ENCODE measurements at places on chromosomes 12 and 14.

GRCh38 chr12:78018939-78019338 is 188.2 kb downstream of the NAV3 start:
- DNase-seq, result no peak

DNA sequence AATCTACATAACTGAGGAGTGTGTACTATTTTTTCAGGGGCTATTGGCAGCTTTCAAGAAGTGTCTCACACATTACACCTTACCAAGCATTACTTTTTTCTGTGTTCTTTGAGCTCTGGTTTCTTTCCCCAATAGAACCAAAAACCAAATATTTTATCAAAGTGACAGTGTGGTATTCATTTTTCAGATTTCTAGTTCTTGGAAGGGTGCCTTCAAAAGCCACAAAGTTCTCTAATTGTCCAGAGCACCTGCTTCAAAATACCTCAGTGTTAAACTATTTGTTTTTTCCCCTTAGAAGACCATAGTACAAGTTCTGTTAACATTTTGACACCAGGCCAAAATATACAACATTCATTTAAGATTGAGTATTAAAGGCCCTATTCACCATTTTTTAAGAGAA is 515.7 kb downstream of the ETNK1 start:
- DNase-seq, result no peak

DNA sequence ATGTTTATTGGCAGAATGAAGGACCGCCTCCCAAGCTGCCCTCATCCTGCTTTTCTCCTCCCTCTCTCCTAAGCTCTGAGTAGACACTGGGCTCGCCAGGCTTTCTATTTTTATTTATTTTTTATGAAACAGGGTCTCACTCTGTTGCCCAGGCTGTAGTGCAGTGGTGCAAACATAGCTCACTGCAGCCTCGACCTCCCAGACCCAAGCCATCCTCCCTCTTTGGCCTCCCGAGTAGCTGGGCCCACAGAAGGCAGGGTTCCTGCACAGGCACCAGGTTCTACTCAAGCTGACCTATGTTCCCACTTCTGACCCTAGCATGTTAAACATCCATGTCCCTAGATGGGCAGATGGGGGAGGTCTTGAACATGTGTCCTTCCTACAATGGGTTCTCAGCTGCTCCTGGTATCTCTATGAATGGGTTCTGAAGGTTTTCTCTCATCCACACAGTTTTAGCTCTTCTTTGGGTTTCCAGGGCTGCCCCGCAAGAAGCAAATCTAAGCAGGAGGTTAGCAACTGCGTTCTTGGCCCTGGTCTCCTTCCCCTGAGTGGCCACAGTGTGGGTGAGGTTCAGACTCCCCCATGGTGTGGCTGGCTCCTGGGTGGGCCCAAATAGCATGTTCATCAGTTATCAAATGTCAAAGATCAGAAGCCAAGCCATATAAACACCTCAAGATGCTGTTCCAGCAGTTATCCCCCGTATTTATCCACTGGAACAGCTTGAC is 167.3 kb downstream of the ZFP36L1 start:
- DNase-seq, result no peak

GRCh38 chr12:76399040-76399439 is 50.8 kb upstream of the BBS10 start:
- no peak for DNase-seq

DNA sequence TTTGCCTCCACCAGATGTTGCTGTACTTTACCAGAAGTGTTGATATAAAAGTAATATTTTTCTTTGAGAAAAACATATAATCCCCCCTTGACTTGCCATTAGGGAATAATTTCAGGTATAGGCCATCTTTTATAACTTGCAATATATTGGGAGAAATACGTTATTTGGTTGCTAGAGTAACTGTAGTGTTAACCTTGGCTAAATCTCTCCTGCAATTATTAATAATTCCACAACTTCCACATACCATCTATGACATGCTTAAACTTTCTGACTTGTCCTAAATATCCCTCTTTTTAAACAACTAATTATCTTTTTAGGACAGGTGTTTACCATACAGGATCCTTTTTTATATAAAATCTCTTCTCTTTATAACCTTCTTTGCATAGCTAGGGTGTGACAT is 1048.2 kb downstream of the SLC16A7 start:
- DNase-seq, result no peak

DNA sequence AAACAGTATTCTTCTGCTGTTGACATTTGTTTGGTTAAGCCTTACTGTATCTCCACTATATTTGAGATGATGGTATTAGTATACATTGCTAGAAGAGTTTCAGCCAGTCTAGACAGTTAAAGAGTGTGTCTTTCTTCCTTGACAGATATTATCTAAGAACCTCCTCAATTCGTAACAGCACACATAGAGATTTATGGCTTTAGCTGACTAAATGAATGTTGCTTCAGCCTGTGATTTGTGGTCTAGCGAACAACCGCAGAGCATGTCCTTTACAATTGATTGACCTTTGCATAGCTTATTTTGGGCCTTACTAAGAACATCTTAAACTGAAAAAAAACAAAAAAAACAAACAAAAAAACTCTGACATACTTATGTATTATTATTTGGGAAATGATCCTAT is 122.2 kb downstream of the DAAM1 start:
- no peak for DNase-seq

DNA sequence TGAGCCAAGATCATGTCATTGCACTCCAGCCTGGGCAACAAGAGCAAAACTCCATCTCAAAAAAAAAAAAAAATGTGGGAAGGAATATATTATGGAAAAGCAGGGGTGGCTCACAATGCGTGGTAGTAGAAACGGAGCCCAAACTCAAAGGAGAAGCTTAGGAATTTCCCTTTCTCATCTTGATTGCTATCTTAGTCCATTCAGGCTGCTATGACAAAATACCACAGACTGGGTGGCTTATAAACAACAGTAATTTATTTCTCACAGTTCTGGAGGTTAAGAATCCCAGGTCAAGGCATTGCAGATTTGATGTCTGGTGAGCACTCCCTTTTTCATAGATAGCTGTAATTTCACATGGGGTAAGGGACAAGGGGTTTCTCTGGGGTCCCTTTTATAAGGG is 153.8 kb upstream of the KRR1 start:
- no peak for DNase-seq

- no peak for DNase-seq
Observed at GRCh38 chr14:91961297-91962220, 14.1 kb upstream of the FBLN5 start.

- DNase-seq, result peak; percentile 41
Observed at GRCh38 chr12:69388371-69388770, 28.8 kb downstream of the YEATS4 start.

DNA sequence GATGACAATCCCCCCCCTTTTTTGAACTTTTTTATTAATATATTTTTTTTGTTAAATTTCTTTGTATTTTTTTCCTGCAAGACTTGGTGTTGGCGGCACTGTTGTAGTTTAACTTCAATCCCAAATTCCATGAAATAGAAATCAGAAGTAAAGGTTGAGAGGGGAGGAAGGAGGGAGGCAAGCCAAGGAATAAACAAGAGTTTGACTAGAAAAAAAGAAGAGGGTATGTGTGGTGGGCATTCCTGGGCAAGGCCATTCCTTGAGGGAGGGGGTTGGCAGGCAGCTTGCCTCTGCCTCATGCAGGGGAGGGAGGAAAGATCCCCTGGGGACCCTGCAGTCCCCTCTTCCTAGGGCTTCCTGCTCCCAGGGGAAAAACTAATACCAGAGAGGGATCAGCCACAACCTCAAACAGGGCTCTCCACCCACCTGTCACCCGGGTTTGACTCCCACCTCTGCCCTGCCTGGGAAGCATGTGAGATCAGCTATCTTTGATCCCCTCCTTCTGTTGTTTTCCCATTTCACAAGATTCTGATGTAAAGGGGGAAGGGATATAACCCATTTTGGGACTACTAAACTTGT is 519 bp upstream of the AP1G2 start:
- DNase-seq, result peak; percentile 8

DNA sequence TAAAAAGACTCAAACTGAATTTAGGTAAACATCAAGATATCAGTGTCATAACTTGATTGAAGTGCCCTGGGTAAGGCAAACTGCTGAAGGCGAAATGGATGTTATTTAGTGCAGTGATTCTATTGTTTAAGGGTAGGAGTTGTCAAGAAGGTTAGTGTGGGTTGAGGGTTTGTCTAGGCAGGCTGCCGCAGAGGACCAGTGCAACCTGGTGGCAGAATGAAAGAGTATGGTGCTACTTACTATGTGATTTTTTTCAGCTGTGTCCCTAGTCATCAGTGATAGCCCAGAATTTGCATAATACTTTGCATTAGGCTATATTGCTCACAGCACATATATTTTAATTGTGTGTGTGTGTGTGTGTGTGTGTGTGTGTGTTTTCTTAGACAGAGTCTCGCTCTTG is 1127.0 kb downstream of the GALC start:
- DNase-seq, result no peak

- no peak for DNase-seq
Observed at GRCh38 chr14:99463974-99464373, 16.7 kb downstream of the SETD3 start.

DNA sequence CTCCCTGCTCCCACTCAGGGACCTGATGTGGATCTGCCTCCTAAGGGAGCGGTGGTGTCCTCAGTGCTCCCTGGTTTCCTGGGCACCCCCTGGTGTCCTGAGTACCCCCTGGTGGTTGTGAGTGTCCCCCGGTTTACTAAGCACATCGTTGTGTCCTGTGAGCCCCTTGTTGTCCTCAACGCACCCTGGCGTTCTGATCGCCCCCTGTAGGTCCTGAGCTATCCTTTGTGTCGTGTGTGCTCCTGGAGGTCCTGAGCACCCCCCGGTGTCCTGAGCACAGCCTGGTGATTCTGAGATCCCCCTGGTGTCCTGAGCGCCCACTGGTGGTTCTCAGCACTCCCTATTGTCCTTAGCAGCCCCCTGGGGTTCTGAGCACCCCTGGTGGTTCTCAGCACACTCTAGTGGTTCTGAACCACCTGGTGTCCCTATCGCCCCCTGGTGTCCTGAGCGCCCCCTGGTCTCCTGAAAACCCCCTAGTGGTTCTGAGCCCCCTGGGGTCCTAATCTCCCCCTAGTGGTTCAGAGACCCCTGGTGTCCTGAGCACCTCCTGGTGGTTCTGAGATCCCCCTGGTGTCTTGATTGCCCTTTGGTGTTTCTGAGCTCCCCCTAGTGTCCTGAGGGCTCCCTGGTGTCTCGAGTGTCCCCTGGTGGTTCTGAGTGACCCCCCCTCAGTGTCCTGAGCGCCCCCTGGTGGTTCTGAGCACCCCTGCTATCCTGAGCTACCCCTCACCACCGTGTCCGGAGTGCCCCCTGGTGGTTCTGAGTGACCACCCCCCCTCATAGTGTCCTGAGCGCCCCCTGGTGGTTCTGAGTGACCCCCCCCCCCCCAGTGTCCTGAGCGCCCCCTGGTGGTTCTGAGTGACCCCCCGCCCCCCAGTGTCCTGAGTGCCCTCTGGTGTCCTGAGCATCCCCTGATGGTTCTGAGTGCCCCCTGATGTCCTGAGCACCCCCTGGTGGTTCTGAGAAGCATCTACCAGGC is 615.1 kb downstream of the TMEM121 start:
- DNase-seq, result peak; percentile 49

DNA sequence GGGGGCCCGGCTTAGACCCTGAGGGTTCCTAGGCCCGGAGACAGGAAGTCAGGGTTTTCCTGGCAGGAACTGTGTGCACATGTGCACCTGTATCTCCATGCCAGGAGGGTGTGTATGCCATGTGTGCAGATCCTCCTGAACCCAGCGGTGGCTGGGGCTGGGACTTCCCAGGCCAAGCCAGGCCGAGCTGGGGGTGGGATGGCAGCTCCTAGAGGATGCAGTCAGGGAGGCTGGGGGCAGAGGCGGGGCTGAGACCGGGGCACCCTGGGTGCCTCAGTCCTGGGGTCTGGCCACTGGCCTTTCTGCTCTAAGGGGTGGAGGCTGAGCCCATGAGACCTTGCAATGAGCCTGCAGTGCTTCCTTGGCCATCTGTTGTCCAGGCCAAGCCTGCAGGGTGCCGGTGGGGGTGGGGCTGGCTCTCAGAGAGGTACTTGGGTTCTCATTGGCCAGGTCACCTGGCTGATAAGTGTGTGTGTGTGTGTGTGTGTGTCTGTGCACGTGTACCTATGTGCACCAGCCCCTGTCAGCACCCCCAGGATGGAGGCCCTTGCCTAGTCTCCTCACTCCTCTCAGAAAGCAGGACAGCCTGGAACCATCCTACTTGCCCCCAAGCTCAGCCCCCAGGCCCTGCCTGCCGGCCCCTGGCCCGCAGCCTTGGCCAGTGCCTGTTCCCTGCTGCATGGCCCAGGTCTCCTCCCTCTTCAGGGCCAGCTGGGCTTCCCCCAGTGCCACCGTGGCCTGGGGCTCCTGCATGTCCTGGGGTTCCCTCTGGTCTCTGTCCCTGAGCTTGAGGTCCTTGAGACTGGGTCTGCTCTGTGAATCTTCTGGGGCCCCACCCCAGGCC is 10.6 kb upstream of the TNFAIP2 start:
- no peak for DNase-seq

GRCh38 chr12:123748161-123748560 is 13.9 kb upstream of the DNAH10 start:
- no peak for DNase-seq

GRCh38 chr14:100416921-100417860 is 94.1 kb downstream of the SLC25A47 start:
- no peak for DNase-seq

GRCh38 chr14:55715889-55716288 is 135.9 kb downstream of the KTN1 start:
- DNase-seq, result no peak

- DNase-seq, result no peak
Observed at GRCh38 chr14:71143381-71144290, 236.4 kb downstream of the PCNX1 start.

DNA sequence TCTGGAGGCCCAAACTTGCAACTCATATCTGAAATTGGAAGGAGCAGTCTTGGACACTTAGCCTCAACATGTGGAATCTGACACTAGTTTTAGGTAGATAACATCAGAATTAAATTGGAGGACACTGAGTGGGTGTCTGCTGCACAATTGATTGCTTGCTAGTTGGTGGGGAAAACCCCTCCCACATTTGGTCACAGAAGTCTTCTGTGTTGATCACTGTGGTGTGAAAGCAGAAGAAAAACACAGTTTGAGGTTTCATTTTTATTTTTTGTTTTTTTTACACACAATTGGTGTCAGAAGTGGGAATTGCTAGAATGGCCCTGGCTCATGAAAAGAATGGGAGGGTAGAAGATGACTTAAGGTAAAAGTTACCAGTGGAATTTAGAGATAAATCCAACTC is 78.0 kb upstream of the CD163 start:
- DNase-seq, result no peak

GRCh38 chr12:122848471-122849351 is 13.5 kb downstream of the HIP1R start:
- DNase-seq, result no peak

- DNase-seq, result peak; percentile 16
Observed at GRCh38 chr14:80955416-80955941, at the start of gene TSHR. TSHR (plus strand) TSS chr14:80955621; CDS start chr14:80955681, 60 bp downstream.

- peak; percentile 5 for DNase-seq
Observed at GRCh38 chr14:44149597-44149996, 357.5 kb downstream of the FSCB start.

DNA sequence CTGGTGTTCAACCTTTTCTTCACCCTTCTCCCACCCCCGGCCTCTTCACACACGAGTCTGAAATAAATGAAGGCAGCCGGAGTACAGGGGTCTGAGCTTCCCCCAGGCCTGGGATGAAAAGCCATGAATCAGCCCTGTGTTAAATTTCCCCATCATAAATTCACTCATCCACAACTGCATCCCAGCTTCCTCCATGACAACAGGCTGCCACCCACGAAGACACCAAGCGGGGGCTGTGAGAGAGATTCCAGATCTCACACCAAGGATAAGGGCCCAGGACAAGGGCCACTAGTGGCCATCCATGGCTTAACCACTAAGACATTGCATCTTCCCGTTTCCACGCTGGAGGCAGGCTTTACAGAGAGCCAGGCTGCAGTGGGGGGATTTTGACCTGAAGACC is 93.9 kb upstream of the NCOR2 start:
- no peak for DNase-seq

GRCh38 chr12:104049903-104050356 is at the start of gene GLT8D2:
GLT8D2 (minus strand) TSS chr12:104050187; CDS start chr12:104019648, 30,539 bp downstream.
- DNase-seq, result no peak

Measured in B cell (primary cell).